ENCODE measurements at places on chromosomes 4 and X.

DNA sequence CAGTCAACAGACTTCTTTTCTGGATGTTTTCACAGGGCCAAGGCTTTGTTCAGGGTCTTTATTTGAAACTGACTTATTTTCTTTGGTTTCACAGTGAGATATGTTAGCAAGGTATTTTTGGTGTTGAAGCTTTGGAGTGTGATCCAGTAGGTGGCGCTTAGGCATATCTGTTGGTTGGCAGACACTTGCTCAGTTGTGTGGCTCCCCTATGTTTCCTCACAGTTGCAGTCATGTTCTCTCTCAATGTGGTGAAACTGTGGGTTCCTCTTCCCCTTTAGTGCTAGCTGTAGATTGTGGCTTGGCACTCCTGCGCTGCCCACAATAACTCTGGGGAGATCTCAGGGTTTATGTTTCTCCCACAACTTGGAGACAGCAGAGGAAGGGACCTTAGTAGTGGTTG lies 460.8 kb downstream of the SLITRK2 start:
- DNase-seq: no peak

GRCh38 chr4:130309221-130309620 lies 1213.3 kb downstream of the C4orf33 start:
- DNase-seq: no peak

- no peak for DNase-seq
Measured at GRCh38 chr4:45131020-45131419, 404.7 kb upstream of the GNPDA2 start.

DNA sequence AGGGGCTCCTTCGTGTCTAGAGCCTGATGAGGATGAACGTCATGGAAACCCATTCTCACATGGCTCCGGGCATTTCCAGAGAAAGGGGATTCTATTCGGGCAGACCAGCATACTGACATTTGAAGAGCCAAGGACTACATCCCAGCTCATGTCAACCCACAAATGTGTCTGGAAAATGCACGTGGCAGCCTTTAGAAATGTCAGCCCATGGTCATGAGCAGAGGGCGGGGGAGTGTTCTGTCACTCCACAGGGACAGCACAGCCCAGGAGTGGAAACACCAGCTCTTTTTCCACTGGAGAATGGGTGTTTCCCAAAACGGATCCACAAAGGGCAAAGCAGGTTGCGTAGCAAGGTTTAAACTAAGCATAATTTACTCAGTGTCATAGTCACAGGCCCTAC lies 207.0 kb downstream of the BCOR start:
- no peak for DNase-seq

- no peak for DNase-seq
Measured at GRCh38 chrX:7119950-7120877, 27.3 kb upstream of the STS start.

GRCh38 chrX:85303544-85303943 lies 59.8 kb downstream of the ZNF711 start:
- DNase-seq: no peak

DNA sequence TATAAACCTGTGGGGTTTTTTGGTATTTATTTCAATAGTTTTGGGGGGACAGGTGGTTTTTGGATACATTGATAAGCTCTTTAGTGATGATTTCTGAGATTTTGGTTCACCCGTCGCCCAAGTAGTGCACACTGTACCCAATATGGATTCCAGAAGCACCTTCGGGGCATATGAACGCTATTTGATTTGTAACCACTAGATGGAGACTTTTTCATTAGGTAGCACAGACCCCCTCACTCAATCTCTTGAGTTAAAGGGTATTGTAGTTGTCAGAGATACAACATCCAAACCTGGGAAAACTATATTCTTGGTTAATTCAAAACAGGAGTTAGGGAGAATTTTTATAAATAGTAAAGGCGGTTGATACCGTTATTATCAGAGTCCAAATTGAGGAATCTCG lies 79.8 kb downstream of the SPANXN3 start:
- no peak for DNase-seq

GRCh38 chr4:173835903-173836302 lies 305.9 kb upstream of the HAND2 start:
- no peak for DNase-seq

DNA sequence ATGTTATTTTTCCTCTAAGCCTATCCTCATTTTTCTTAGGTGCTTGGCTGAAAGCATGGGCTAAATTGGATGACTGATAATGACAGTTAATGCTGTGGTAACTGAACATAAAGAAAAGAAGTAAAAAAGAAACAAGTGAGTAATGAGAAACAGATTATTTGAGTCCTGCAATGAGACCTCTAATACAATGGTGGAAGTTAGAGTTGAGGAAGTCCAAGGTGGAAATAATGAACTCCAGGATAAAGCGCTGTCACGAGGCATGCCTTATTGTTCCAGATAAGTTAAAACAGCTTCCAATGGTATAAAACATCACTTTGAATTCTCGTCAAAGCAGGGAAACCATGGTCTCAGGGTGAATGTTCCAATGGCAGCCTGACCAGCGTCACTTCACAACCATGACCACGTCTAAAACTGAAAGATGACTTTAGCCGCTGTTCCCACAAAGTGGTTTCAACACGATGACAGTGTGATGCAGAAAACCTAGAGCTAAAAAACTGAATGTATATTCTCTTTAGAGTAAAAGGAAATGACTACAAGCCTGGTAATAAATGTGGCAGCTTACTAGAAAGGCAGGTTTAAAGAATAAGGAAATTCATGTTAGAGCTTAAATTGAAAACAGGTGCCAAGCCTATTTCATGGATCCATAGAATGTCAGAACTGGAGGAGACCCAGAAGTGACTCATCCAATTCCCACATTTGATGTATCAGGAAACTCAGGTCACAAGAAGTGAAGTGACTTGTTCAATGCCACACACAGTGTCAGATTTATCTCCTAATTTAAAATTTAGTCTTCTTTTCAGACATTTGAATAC lies 202.6 kb upstream of the GYPA start:
- DNase-seq: no peak

DNA sequence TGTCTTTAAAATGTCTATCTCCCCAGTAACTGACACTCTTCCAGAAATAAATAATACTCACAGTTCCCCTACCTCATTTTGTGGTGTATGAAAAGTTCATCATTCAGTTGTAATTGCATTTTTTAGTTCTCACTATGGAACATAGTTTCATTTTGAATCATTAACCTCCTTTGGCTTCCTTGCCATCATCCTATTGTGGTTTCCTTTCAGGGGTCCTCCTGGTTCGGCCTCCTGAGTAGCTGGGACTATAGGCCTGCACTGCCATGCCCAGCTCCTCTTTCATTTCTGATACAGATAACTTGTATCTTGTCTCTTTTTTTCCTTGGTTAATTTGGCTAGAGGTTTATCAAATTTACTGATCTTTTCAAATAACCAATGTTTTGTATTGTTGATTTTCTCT lies 23.1 kb upstream of the BLTP1 start:
- DNase-seq: no peak

DNA sequence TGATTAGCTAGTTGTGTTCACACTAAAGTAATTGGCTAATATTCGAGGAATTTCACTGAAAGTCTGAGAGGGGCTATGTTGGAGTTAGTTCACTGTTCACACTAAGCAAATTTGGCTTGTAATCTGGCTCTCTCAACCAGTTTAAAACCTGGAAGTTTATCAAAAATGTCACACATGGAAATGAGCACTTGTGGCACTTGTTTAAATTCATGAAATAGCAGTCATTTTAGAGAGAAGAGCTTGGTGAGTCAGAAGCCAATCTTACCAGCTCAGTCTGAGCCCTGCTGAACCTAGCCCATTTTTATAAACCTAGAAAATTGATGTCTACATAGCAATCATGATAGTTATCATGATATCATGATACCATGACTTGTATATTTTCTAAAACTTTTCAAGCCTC lies 90.7 kb upstream of the JADE1 start:
- no peak for DNase-seq
